ENCODE measurements at places on chromosomes 3 and 15. TPM values are rescaled to one million over a fixed set of nuclear protein-coding genes. Genes with fewer than 3 reads are reported as not detected.

DNA sequence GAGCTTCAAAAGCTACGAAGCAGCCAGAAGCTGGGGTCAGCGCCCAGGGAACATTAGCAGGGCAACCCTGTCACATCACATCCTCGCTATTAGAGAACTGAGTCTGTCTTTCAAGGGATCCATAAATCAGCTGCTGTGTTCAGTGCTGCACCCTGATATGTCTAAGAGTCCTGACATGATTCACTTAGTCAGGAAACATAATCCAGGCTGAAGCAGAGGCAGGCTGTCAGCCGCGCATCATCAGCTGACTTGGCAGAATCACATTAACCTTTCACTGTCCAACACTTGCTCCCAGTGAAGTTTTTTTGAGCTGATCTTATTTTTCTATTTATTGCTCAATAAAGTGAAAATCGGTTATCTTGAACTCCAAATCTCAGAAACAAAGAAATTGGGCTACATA lies 23.5 kb downstream of the MYH15 start:
- DNase-seq: no peak
- H3K4me1 ChIP-seq: no peaks in the 10 kb centered on the region
- no peaks in the 10 kb centered on the region for H3K36me3 ChIP-seq
- no peak overlapping the region for H3K27ac ChIP-seq
- no peaks in the 10 kb centered on the region for H3K27me3 ChIP-seq

DNA sequence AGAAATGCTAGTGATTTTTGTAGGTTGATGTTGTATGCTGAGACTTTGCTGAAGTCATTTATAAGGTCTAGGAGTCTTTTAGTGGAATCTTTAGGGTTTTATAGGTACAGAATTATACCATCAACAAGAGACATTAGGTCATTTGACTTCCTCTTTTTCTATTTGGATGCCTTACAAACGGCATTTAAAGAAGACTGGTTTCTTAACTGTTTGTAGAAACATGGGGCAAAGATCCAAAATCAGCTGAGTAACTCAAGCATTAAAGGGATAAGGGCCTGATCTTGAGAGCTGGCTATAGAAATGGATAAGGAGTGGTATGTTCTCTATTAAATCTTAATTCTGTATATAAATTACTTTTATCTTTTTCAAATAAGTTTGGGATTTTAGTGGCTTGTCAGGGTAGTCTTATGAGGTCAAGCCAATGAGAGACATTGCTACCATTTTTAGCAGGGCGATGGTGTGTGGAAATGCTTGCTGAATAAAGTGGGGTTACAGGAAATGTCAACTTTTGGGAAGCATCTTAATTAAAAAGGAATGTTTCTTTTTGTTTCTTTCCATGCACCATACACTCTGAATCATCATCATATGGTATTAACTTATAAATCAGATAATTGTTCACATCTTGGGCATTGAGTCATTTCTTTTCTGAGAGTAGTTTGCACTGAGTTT lies 197.7 kb upstream of the GBE1 start:
- H3K4me3 ChIP-seq: no peak overlapping the region
- no peaks in the 10 kb centered on the region for H3K27me3 ChIP-seq
- H3K27ac ChIP-seq: no peak overlapping the region
- no peak for DNase-seq

LMAN1L gene
- total RNA-seq: not detected

- no peak for DNase-seq
- no peak overlapping the region for H3K4me3 ChIP-seq
- H3K27ac ChIP-seq: peak overlapping the region; percentile 6
These were observed 420.9 kb downstream of the LPP start for GRCh38 chr3:188574885-188575284.

- no peaks in the 10 kb centered on the region for H3K27me3 ChIP-seq
- no peaks in the 10 kb centered on the region for H3K36me3 ChIP-seq
- no peak overlapping the region for H3K27ac ChIP-seq
- no peak for DNase-seq
- H3K4me3 ChIP-seq: no peak overlapping the region
These were observed 304.9 kb upstream of the WNT5A start for GRCh38 chr3:55792009-55792408.

DNA sequence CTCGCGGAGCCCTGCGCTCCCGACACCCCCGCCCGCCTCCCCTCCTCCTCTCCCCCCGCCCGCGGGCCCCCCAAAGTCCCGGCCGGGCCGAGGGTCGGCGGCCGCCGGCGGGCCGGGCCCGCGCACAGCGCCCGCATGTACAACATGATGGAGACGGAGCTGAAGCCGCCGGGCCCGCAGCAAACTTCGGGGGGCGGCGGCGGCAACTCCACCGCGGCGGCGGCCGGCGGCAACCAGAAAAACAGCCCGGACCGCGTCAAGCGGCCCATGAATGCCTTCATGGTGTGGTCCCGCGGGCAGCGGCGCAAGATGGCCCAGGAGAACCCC lies 464 bp downstream of the SOX2 start:
- no peak for DNase-seq
- peak overlapping the region; percentile 34 for H3K4me3 ChIP-seq
- no peaks in the 10 kb centered on the region for H3K36me3 ChIP-seq

DNA sequence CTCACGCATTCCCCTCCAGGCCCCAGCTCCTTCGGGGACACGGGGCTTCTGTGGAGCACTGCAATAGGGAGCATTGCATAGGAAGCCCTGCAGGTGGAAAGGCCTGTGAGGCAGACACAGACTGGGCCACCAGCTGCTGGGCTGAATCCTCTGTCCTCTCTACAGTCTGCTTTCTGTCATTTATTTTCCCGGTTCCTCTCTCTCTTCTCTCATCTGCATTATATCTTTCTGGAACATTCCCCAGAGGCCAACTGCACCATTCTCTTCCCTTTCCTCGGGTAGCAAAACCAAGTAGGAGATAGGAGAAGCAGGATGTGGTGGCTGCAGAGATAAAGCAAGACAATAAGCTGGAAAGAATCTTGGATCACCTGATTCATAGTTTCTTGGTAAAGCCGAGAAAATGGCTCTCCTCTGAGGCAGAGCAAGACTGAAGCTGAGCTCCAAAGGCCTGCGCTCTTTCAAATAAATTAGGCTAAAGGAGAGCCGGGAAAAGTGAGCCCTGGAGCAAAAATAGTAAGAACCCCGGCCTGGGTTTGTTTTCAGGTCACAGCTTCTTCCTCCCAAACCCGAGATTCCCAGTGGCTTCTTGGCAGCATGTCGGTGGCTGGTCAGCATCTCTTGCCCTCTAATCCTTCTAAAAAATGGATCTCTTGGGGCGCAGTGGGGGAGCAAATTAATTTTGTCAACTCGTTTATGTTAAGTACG lies 5.3 kb downstream of the TM4SF4 start:
- H3K27ac ChIP-seq: peak overlapping the region; percentile 12
- H3K4me1 ChIP-seq: no peaks in the 10 kb centered on the region
- no peak for DNase-seq
- no peaks in the 10 kb centered on the region for H3K27me3 ChIP-seq

ALS2CL gene
- 4.1 TPM for total RNA-seq

APOD gene
- total RNA-seq: 296 TPM

- H3K4me3 ChIP-seq: no peak overlapping the region
- H3K27ac ChIP-seq: no peak overlapping the region
- H3K36me3 ChIP-seq: no peaks in the 10 kb centered on the region
- no peak for DNase-seq
These were observed 27.5 kb upstream of the CFAP161 start for GRCh38 chr15:81106560-81106959.

GRCh38 chr3:181880331-181880730 lies 168.6 kb downstream of the SOX2 start:
- H3K27me3 ChIP-seq: no peaks in the 10 kb centered on the region
- no peak overlapping the region for H3K27ac ChIP-seq
- no peaks in the 10 kb centered on the region for H3K4me1 ChIP-seq
- DNase-seq: no peak

- no peak for DNase-seq
- H3K4me3 ChIP-seq: no peak overlapping the region
- H3K4me1 ChIP-seq: no peaks in the 10 kb centered on the region
- H3K27me3 ChIP-seq: no peaks in the 10 kb centered on the region
These were observed 396.0 kb downstream of the FHIT start for GRCh38 chr3:60855250-60855649.

DNA sequence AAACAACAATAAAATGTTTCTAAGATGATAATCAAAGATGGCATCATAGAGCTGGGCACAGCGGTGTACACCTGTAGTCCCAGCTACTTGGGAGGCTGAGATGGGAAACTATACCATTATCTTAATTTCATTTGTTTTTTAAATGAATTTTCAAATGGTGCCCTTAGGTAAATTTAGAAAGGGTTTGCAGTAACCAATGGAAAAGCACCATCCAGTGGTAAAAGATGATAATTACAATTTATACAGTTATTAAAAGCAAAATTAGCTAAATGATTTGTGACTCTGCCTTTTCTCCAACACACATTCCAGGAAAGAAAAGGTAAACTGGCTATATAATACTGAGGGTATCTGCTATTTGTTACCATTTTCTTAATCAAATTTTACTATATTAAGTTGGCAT lies 14.4 kb upstream of the ANKRD28 start:
- peaks cover 25% of the 10 kb centered on the region for H3K4me1 ChIP-seq
- no peaks in the 10 kb centered on the region for H3K27me3 ChIP-seq
- no peak overlapping the region for H3K27ac ChIP-seq
- no peak overlapping the region for H3K4me3 ChIP-seq
- H3K36me3 ChIP-seq: no peaks in the 10 kb centered on the region

DNA sequence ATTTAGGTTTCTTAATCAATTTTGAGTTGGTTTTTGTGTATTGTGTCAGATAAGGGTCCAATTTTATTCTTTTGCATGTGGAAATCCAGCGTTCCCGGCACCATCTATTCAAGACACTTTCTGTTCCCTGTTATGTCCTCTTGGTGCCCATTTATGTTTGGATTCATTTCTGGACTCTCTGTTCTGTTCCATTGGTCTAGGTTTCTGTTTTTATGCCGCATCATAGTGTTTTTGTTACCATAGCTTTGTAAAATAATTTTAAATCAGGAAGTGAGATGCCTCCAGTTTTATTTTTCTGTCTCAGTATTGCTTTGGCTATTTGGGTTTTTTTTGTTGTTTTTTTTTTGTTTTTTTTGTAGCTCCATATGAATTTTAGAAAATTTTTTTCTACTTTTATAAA lies 97.1 kb downstream of the LRRC28 start:
- no peak overlapping the region for H3K27ac ChIP-seq
- peaks cover 7% of the 10 kb centered on the region for H3K4me1 ChIP-seq
- no peak overlapping the region for H3K4me3 ChIP-seq

GRCh38 chr3:182436547-182436946 lies 356.8 kb upstream of the ATP11B start:
- H3K27ac ChIP-seq: no peak overlapping the region
- no peak for DNase-seq
- H3K4me1 ChIP-seq: no peaks in the 10 kb centered on the region
- H3K4me3 ChIP-seq: no peak overlapping the region
- no peaks in the 10 kb centered on the region for H3K36me3 ChIP-seq
- no peaks in the 10 kb centered on the region for H3K27me3 ChIP-seq

MED12L gene
- total RNA-seq: 0.71 TPM

TEX55 gene
- not detected for total RNA-seq

DNA sequence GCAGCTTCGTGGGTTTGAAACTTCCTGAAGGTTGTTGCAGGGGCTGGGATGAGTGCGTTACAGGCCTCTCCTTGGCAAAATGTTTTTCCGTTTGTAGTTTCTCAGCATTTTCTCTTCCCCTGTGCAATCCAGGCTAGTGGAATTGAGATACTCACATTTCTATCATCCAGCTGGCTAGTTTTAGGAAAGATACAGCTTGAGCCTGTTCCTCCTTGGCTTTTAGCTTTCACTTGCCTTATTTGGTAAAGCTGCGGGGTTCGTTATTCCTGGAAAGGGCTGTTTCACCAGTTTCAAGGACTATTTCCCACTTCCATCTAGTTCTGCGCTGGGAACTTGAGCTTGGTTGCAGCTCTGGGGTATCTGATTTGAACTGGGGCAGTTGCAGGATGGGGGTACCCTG lies 90.3 kb downstream of the ITPR1 start:
- H3K27ac ChIP-seq: peak overlapping the region; percentile 80
- H3K27me3 ChIP-seq: no peaks in the 10 kb centered on the region
- H3K4me3 ChIP-seq: peak overlapping the region; percentile 36
- peak; percentile 66 for DNase-seq

- H3K27ac ChIP-seq: no peak overlapping the region
- no peak for DNase-seq
These were observed 415.3 kb downstream of the CNTN4 start for GRCh38 chr3:2513986-2514385.

DNA sequence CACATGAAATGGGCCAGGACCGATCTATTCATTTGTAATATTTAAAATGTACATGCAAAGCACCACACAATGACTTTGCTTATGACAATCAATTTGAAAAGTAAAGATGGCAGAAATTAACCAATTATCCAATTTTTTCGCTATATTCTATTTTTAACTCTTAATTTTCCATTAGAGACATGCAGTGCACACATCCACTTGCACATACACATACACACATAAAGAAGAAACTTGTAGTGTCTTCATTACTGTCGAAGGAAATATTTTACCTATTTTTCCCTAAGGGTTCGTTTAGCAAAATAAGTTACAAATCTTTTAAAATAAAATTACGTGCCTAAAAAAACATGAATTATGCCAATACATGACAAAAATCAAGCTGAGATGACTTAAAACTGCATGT lies 194.3 kb upstream of the MDFIC2 start:
- no peak for DNase-seq
- H3K27me3 ChIP-seq: no peaks in the 10 kb centered on the region
- H3K36me3 ChIP-seq: no peaks in the 10 kb centered on the region
- H3K4me1 ChIP-seq: peaks cover 16% of the 10 kb centered on the region

- DNase-seq: no peak
- H3K36me3 ChIP-seq: no peaks in the 10 kb centered on the region
These were observed 57.3 kb upstream of the OSTN start for GRCh38 chr3:191141728-191142127.

- H3K36me3 ChIP-seq: peaks cover 100% of the 10 kb centered on the region
- DNase-seq: no peak
- H3K4me3 ChIP-seq: no peak overlapping the region
- H3K27me3 ChIP-seq: no peaks in the 10 kb centered on the region
- H3K4me1 ChIP-seq: no peaks in the 10 kb centered on the region
- H3K27ac ChIP-seq: no peak overlapping the region
These were observed 103.4 kb downstream of the SNRPN start for GRCh38 chr15:25058080-25058785.

DNA sequence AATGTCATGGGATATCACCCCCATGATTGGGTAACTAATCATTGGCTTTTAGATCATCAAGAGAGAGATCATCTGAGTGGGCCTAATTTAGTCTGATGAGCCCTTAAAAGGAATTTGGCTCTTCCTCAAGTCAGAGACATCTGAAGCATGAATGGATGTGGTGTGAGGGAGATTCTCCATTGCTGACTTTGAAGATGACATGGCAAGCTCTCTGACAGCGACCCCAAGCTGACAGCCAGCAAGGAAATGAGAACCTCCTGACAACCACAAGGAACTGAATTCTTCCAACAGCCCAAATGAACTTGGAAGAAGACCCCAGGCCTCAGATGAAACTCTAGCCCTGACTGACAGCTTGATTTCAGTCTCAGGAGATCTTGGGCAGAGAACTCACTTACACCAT lies 108.4 kb upstream of the SPATA12 start:
- no peak for DNase-seq
- no peaks in the 10 kb centered on the region for H3K4me1 ChIP-seq
- H3K36me3 ChIP-seq: no peaks in the 10 kb centered on the region
- no peak overlapping the region for H3K4me3 ChIP-seq
- no peak overlapping the region for H3K27ac ChIP-seq

All from sigmoid colon (tissue), 7 donors.